ENCODE measurements at places on chromosomes 5 and 9.

GRCh38 chr5:116442095-116442534 is 132.5 kb downstream of the SEMA6A start:
- peak; percentile 92 for DNase-seq

GRCh38 chr5:93058309-93058708 is 522.7 kb downstream of the NR2F1-AS1 start:
- no peak for DNase-seq

GRCh38 chr5:73254642-73255041 is 81.6 kb downstream of the TMEM174 start:
- DNase-seq = no peak

- DNase-seq = no peak
Measured at GRCh38 chr9:124225945-124226344, 31.8 kb upstream of the NEK6 start.

DNA sequence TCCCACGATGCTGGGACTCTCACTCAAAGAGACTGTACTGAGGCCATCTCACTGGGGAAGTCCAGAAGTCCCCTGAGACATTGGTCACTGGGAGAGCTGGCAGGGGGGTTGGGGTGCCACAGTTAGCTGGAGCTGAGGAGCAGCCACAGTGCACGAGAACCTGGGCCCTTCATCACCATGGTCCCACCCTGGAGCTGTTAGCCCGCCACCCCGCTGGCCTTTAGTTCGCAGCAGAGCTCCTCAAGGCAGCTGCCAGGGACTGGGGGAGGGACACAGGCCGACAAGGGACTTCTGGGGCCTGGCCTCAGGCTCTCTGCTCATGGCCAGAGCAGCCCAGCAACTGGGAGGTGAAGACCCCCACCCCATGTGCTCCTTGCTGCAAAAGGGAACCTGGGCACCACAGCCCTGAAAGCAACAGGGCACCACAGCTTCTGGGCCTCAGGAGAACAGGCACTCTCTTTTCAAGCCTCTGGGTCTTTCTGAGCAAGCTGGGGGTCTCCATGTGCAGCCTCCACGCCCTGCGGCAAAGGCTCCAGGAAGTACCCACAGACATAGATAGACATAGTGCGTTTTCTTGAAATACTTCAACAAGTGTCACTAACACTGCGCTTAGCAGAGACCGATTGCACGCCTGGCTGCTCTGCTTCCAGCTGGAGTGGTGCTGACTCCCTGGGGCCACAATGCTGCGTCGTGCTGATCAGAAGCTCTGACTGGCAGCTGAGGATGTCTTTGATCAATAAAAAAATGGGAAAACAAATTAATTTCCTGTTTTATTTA is 46.0 kb downstream of the VAV2 start:
- DNase-seq = peak; percentile 15

- DNase-seq = no peak
Measured at GRCh38 chr5:36613771-36614656, 7.6 kb downstream of the SLC1A3 start.

GRCh38 chr5:20555034-20555433 is 567.0 kb upstream of the CDH18 start:
- DNase-seq = no peak

GRCh38 chr5:60020457-60020856 is 126.9 kb upstream of the PDE4D start:
- no peak for DNase-seq

DNA sequence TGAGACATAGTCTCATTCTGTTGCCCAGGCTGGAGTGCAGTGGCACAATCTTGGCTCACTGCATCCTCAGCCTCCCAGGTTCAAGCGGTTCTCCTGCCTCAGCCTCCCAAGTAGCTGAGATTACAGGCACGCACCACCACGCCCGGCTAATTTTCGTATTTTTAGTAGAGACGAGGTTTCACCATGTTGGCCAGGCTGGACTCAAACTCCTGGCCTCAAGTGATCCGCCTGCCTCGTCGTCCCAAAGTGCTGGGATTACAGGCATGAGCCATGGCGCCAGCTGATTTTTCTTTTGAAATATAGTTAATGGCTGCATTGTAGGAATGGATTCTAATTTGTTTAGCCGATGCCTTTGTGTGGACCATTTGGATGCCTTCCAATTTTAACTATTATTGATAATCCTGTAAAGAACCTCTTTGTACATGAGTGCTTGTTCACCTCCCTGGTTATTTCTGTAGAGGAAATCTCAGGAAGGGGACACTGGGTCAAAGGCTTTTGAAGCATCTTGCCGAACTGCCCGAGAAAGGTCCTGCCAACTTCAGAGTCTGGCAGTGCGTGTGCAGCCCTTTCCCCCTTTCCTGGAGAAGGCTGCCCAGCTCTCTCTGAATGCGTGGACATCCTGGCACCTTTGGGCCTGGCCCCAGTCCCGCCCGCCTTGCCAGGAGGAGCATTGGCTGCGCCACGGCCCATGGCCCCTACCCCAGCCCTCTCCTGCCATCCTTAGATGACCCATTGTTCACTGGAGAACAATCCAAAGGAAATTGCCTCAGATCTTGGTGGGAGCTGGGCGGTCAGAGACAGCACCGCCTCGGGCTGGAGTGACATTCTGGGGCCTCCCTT is 8.9 kb upstream of the NUP214 start:
- DNase-seq = no peak

DNA sequence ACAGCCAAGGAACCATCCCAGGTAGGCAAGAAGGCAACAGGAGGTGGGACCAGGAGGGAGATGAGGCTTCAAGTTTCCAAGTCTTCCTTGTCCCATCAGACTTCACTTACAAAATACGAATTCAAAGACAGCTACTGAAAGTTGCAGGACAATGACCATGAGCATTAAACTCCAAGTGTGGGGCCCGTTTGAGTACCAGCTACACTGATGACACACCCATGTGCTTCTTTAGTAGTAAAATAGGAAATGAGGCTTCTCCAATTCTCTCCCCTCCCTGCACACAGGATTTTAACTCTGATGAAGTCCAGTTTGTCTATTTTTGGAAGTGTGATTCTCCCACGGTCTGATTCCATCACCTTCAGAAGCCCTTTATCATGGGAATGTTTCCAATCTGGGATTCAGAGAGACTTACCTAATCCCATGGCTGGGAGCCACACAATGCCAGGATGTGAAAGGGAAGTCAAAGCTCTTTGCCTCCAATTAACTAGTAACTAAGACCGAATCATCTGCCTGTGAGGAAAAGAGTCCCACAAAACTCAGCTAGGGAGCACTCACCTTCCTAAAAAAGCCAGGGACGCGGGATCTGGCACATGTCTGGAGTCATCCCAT is 222.8 kb upstream of the MSX2 start:
- peak; percentile 51 for DNase-seq

GRCh38 chr9:133551446-133551845 is 16.9 kb downstream of the ADAMTSL2 start:
- DNase-seq = no peak

GRCh38 chr5:67149057-67149950 is 47.3 kb downstream of the CD180 start:
- no peak for DNase-seq

DNA sequence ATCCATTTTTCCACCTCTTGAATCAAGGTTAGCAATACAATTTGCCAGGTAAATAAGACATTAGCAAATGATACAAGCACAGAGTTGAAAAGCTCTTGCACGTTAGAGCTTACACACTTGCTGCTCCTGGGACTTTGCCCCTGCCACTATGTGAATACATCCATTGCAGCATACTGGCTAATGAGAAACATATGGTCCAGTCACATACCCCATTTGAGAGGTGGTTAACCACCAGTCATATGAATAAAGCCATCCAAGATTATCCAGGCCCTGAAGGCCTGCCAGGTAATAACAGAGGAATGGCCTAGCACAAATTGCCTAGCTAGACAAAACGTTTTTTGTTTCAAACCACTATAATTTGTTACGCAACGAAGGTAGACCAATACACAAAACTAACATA is 45.8 kb upstream of the FTMT start:
- DNase-seq = no peak

- no peak for DNase-seq
Measured at GRCh38 chr9:105141146-105141975, 103.1 kb upstream of the SLC44A1 start.

DNA sequence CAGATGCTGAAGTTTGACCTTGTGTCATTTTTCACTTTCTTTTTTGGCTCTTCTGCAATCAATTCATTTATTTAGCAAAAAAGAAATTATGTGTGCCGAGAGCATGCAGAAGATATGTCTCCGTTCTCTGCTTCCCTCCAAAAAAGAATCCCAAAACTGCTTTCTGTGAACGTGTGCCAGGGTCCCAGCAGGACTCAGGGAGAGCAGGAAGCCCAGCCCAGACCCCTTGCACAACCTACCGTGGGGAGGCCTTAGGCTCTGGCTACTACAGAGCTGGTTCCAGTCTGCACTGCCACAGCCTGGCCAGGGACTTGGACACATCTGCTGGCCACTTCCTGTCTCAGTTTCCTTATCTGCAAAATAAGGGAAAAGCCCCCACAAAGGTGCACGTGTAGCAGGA is 2.4 kb downstream of the FGFR4 start:
- no peak for DNase-seq

GRCh38 chr9:122376796-122377195 is 6.0 kb downstream of the PTGS1 start:
- no peak for DNase-seq
